Cardiac muscle cell (in vitro differentiated cells and primary cell): ENCODE measurements at places on chromosomes 2 and 18. TPM values are rescaled to one million over a fixed set of nuclear protein-coding genes. Genes with fewer than 3 reads are reported as not detected.

Gene CUL3
- total RNA-seq, result 47.6 and 51.3 TPM in 2 replicates

Gene PROKR1
- 0.04 and 0.06 TPM in 2 replicates for total RNA-seq

Gene SPP2
- total RNA-seq, result not detected in 2 replicates

Gene GALM
- 46.0 and 60.9 TPM in 2 replicates for total RNA-seq

Gene CEP76
- total RNA-seq, result 13.4 and 13.7 TPM in 2 replicates

Gene EMILIN2
- total RNA-seq, result 75.9 and 134 TPM in 2 replicates

Gene NT5C1B
- not detected in 2 replicates for total RNA-seq

Gene SMYD1
- 289 and 375 TPM in 2 replicates for total RNA-seq

Gene M1AP
- total RNA-seq, result not detected in 2 replicates

Gene GAL3ST2
- total RNA-seq, result 0.18 and 1.2 TPM in 2 replicates

Gene RAB27B
- total RNA-seq, result 0.09 and 0.14 TPM in 2 replicates

Gene GORASP2
- 59.4 and 88.7 TPM in 2 replicates for total RNA-seq

Gene PLGLB1
- total RNA-seq, result 0.92 and 2.7 TPM in 2 replicates

Gene UGT1A1
- not detected in 2 replicates for total RNA-seq

Gene ERFE
- 1.5 TPM in 1 of 2 replicates, not detected in the other for total RNA-seq

Gene DOK6
- total RNA-seq, result 8.1 and 13.9 TPM in 2 replicates

Gene GLI2
- total RNA-seq, result 9.5 and 13.8 TPM in 2 replicates

Gene FIGN
- total RNA-seq, result 23.1 and 51.0 TPM in 2 replicates

Gene KIF5C
- 3.0 TPM in 2 replicates for total RNA-seq

Gene PGAP1
- 5.5 and 13.4 TPM in 2 replicates for total RNA-seq

Gene HOXD3
- total RNA-seq, result 0.12 TPM in 1 of 2 replicates, not detected in the other

Gene MARCO
- not detected in 2 replicates for total RNA-seq

Gene INHBB
- not detected in 2 replicates for total RNA-seq

Gene RPRD1A
- 77.1 and 89.3 TPM in 2 replicates for total RNA-seq

Gene CHRNG
- total RNA-seq, result 0.04 TPM in 1 of 2 replicates, not detected in the other

Gene SCN9A
- total RNA-seq, result 1.4 and 2.4 TPM in 2 replicates

Gene MROH2A
- 0.12 TPM in 1 of 2 replicates, not detected in the other for total RNA-seq

Gene LBX2
- 0.49 and 0.80 TPM in 2 replicates for total RNA-seq

Gene FKBP7
- 13.8 and 18.7 TPM in 2 replicates for total RNA-seq

Gene UGT1A4
- total RNA-seq, result not detected in 2 replicates

Gene RNF152
- 3.9 and 9.4 TPM in 2 replicates for total RNA-seq

Gene PSMA8
- total RNA-seq, result not detected in 2 replicates

Gene DSG1
- total RNA-seq, result not detected in 2 replicates

Gene EGR4
- total RNA-seq, result 0.06 TPM in 1 of 2 replicates, not detected in the other

Gene CBLN2
- 0.15 and 2.0 TPM in 2 replicates for total RNA-seq

Gene DLGAP1
- 3.1 and 7.9 TPM in 2 replicates for total RNA-seq

Gene IGFBP5
- total RNA-seq, result 132 and 229 TPM in 2 replicates

Gene GPATCH11
- total RNA-seq, result 2.8 and 4.4 TPM in 2 replicates

Gene BCL2L11
- 17.3 and 32.9 TPM in 2 replicates for total RNA-seq

Gene EVX2
- total RNA-seq, result 0.06 and 0.11 TPM in 2 replicates

Gene TTC31
- 16.8 and 32.9 TPM in 2 replicates for total RNA-seq

Gene WNT10A
- total RNA-seq, result not detected in 2 replicates

Gene DSG4
- total RNA-seq, result not detected in 2 replicates

Gene RAPGEF4
- 8.5 and 21.2 TPM in 2 replicates for total RNA-seq

Gene PLCL1
- 4.9 and 9.0 TPM in 2 replicates for total RNA-seq

Gene LOXL3
- 23.7 and 43.3 TPM in 2 replicates for total RNA-seq

Gene CPO
- total RNA-seq, result 0.11 and 0.42 TPM in 2 replicates

Gene PPIL3
- total RNA-seq, result 64.8 and 82.6 TPM in 2 replicates

Gene CCDC68
- 0.28 and 1.3 TPM in 2 replicates for total RNA-seq

Gene NR4A2
- 0.04 and 0.36 TPM in 2 replicates for total RNA-seq

Gene UGT1A10
- total RNA-seq, result not detected in 2 replicates

Gene LRRC30
- not detected in 2 replicates for total RNA-seq

Gene DTNB
- total RNA-seq, result 18.0 and 31.3 TPM in 2 replicates
